ENCODE measurements at places on chromosomes 5 and 9.
A peak's percentile ranks its signal among the peaks of the same experiment; 100 is the strongest.

DNA sequence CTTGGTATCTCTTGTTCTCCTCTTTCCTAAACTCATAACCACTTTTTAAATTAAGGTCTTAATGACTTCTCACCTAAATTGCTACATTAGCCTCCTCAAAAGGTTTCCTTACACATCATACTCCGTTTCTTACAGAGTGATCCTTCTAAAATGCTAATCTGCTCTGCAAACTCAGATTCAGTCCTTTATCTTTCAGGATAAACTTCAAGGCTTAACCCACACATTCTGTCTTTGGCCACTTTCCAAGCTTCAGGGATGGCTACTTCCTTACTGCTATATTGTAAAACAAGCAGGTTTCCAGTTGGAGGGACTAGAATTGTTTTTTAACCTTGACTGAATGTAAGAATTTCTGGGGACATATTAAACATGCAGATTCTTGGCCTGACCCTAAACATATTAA lies 105.5 kb upstream of the CHD1 start:
- DNase-seq, result no peak

GRCh38 chr5:148394587-148395019 lies 10.8 kb downstream of the FBXO38 start:
- DNase-seq, result no peak

- no peak for DNase-seq
These were observed 71.3 kb downstream of the FRMD3 start for GRCh38 chr9:83466877-83467276.

- DNase-seq, result no peak
These were observed 256.5 kb upstream of the FBXL7 start for GRCh38 chr5:15243301-15244020.

DNA sequence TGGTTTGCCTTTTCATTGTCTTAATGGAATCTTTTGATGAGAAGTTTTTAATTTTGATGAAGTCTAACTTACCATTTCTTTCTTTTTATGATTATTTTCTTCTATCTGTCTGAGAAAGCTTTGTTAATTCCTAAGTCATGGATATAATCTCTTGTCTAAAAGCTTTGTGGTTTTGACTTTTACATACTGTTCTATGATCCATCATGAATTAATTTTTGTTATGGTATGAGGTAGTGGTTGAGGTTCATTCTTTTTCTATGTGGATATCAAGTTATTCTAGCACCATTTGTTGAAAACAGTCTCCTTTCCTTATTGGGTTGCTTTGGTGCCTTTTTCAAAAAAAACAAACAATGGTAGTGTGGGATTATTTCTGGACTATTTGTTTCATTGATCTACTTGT lies 20.4 kb downstream of the FBXO10 start:
- DNase-seq, result no peak

DNA sequence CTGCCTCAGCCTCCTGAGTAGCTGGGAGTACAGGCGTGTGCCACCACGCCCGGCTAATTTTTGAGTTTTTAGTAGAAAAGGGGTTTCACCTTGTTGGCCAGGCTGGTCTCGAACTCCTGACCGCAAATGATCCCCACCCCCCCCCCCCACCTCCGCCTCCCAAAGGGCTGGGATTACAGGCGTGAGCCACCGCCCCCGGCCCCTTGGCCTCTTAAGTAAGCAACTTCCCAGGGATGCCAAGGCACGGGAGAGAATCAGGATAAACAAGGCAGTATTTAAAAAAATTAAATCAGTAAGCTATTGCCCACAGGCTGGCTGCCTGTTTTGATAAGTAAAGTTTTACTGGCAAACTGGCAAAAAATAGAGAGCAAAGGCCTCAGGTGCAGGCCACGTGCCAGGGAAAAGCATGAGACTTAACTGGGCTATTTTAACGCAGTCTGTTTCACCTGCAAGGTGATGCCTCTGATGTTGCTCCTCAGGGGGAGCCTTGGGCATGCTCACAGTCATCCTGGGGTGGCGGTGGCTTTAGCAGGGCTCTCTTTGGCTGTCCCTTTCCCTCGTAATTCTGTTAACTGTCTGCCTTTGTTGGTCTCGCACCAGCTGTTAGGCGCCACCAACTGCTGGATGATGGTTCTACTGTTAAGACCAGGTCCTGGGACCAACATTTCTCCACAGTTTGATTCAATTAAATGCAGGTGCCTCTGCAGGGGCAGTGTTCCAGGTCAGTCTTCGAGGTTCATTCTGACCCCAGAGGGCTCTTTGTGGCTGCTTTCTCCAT lies 19.4 kb upstream of the RNF130 start:
- no peak for DNase-seq

DNA sequence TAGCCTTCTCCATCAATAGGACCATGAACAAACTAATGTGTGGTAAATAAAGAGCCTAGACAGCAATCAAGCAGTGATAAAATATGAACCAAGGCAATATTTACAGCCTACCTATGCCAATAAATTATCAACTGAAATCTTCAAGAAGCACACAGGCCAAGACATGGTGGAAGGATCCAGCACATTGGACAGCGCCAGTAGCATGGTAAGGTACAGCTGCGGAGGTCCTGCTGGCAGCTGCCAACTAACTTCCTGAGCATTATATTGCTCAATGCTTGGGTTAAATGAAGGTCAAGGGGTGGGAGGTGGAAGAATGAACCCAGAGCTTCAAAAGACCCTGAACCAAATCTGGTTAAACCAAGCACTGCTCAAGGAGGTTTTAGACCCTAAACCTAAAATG lies 16.5 kb upstream of the SPDL1 start:
- DNase-seq, result no peak

- no peak for DNase-seq
These were observed 41.2 kb downstream of the SLC46A2 start for GRCh38 chr9:112849363-112849922.

- peak; percentile 16 for DNase-seq
These were observed 14.7 kb downstream of the BICD2 start for GRCh38 chr9:92749934-92750315.

- DNase-seq, result peak; percentile 77
These were observed 8.5 kb upstream of the CCDC187 start for GRCh38 chr9:136312436-136312835.

DNA sequence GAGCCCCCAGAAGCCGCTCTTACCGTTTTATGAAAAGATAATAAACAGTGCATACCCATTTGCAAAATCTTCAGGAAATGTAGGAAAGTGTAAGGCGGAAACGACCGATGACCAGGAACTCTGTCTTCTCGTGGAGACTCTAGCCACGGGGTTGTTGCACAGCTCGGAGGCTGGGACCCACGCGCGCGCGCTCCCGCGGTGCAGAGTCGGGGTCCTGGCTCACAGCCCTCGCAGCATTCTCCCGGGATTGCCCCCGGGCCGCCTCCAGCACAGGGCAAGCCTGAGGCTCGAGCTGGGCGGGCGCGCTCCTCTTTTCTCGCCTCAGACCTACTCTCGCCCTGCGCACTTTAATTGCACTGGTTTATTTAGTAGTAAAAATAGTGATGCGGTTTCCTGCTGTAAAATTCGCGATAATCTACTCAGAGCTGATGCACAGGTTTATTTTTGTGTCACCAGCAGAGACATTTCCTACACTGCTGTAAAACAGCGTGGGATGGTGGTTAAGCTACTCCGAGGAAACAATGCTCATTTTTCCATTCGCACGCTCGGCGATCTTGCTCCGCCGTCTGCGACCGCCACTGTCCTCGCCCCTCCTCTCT lies 15.5 kb downstream of the TRIM7 start:
- peak; percentile 87 for DNase-seq

DNA sequence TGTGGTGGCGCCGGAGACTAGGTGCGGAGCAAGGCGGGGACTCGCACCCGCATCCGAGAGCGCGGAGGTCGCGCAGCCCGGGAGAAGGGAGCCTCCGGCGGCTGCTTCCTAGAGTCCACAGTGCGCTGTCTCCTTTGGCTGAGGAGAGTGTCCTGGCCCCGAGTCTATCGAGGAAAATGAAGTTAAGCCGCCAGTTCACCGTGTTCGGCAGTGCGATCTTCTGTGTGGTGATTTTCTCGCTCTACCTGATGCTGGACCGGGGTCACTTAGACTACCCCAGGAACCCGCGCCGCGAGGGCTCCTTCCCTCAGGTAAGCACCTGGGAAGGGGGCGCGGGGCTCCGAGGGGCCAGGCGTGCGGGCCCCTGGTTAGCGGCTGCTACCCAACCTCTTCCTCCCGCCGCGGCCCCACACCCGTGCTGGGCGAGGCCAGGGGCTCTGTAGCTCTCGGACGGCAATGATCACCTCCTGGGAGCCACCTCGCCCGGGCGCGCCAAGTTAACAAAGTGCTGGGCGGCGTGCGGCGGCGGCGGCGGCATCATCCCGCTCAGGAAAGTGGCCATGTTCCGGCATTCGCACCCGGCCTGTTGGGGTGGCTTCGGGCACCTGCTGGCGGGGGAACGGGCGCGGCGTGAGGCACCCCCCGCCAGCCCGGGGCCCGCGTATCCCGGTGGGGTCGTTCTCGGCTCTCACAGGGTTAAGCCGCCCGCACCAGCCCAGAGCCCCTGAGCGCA lies 681 bp downstream of the MAN2A1 start:
- peak; percentile 82 for DNase-seq

DNA sequence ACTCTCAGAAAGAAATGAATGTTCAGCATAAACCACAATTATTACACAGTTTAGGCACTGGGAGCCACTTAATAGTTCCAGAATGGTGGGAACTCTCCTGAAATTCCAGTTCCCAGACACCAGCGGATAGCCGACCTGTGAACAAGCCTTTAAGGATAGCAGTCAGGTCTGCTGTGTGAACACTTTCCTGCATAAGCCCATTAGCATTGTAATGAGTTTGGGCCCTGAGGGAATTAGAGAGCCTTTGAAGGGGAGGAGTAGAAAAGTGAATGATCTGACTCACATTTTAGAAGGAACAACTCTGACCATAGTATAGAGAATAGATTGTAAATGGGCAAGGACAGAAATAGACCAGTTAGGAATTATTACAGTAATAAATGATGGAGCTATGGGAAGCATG lies 189.1 kb downstream of the ADGRV1 start:
- DNase-seq, result no peak

DNA sequence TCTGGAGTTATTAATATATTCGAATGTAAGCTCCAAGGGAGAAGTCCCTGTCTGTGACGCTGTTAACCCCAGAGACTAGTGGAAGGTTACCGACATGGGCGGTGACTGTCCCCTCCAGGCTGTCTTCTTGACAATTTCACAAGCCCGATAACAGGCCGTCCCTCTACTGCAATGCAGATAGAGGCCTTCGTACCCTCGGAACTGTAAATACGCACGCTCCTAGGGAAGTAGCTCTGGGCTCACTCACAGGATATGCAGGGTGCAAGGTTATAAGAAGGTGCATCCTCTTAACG lies 680 bp upstream of the RFK start:
- DNase-seq, result peak; percentile 81

DNA sequence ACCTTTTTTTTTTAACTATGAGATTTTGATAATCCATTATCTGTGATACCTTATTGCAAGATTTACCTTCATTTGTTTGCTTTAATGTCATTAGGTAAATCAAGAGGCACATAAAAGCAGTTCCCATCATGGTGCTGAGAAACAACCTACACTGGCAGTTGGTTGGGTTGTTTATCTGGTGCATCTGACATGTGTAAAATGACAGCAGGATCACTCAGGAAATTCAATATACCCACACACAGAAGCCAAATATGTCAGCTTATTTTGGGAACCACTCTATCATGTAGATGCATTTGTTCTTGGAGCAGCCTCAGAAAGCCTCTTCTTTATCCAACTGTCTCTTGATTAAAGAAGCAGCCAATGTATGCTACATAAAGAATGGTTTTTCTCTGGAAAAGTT lies 7.8 kb upstream of the CCDC192 start:
- DNase-seq, result no peak

- no peak for DNase-seq
These were observed 35.3 kb downstream of the ERBIN start for GRCh38 chr5:65961633-65962032.

- no peak for DNase-seq
These were observed 117.2 kb downstream of the MEF2C start for GRCh38 chr5:88765798-88766197.

- DNase-seq, result no peak
These were observed 45.0 kb upstream of the N4BP3 start for GRCh38 chr5:178068293-178068692.

GRCh38 chr9:2228132-2228531 lies 213.0 kb downstream of the SMARCA2 start:
- no peak for DNase-seq

GRCh38 chr9:15238646-15239045 lies 68.4 kb downstream of the TTC39B start:
- DNase-seq, result no peak

DNA sequence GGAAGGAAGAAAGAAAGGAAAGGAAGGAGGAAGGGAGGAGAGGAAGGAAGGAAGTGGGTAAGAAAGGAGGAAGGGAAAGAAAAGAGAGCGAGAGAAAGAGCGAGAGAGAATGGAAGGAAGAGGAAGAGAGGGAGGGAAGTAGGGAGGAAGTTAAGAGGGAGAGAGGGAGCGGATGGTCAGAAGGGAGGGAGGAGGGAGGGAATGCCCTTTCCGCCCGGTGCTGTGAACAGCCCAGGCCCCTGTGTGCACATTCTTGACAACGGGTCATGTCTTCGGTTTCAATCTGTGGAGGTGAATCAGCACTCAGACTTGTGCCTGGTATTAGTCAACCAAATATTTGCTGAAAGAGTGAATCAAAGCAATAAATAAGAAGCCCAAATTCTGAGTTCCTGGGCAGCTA lies 39.2 kb downstream of the PRUNE2 start:
- DNase-seq, result no peak

- peak; percentile 85 for DNase-seq
These were observed 39.0 kb downstream of the SMARCA2 start for GRCh38 chr9:2053883-2054845.

DNA sequence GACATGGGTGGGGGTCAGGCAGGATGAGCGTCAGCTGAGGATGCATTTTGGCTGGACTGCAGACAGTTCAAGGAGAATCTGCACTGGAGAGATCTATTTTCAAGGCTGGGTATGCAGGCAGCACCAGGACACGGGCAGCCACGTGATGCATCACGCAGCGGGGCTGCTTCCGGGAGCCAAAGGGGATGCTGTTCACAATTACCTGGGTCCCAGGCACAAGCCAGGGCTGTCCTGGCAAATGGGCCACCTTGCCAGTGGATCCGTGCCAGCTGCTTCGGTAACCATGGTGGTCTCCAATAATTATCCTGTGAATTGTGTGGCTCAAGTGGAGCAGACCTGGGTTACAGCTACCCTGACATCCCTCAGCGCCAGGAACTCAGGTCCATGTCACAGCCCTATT lies 17.5 kb downstream of the DBH start:
- no peak for DNase-seq

GRCh38 chr5:166651234-166651633 lies 1640.2 kb upstream of the WWC1 start:
- DNase-seq, result no peak

GRCh38 chr5:622946-623522 lies 10.9 kb downstream of the CEP72 start:
- no peak for DNase-seq

- no peak for DNase-seq
These were observed 12.3 kb upstream of the ADGRV1 start for GRCh38 chr5:90546216-90546837.
